Osteocyte (in vitro differentiated cells): ENCODE measurements at places on chromosomes 5 and 9.

DNA sequence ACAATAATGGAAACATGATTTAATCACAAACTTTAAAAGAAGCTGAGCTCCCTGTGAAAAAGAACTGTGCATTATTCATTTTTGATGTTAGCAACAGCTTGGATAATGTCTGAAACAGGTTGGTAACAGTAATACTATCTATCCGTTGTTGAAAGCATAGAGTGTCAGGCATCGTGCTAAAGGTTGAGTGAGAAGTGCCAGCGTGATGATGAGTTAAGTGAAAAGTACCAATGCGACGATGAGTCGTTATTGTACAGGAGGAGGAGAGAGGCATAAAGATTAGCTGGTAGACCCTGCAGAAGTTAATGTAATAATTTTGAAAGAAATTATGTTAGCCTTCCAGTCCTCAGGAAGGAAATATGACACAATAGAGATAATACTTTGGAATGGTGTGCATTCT, 593.6 kb downstream of the MAT2B start:
- no peak for DNase-seq

DNA sequence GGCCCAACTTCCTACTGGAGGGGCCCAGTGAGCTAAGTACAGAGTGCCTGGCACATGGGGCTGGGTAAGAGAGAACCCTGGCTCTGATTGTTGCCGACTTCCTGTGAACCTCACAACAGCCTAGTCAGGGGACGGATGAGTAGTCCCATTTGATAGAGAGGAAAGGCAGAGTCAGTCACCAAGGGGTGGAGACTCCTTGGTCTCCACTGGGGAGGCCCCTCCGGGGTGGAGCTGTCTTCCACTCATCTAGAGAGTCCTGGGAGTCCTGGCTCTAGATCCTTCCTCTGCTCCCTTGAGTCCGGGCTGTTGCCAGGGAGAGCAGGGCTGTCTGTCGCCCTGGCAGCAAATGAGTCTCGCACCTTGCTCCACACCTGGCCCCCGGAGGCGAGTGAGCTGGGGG, 8.0 kb downstream of the GRK6 start:
- DNase-seq, result no peak

DNA sequence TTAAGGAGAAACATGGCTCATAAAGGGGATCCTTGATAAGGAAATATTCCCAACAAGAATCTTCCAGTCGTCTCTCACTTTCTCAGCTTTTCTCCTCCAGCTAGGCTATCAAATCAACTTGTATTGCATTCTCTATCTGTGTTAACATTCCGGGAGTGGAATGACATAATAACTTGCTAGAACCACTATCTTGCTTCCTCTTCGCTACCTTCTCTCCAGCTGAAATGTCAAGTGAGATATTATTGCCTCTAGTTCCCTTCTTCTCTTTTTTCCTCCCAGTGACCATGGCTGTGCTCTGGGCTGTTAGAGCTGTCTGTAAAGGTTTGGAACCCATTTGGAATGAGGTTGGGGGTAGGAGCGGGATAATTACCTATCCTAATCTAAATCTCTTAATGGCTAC, 1329.5 kb upstream of the WWC1 start:
- no peak for DNase-seq

DNA sequence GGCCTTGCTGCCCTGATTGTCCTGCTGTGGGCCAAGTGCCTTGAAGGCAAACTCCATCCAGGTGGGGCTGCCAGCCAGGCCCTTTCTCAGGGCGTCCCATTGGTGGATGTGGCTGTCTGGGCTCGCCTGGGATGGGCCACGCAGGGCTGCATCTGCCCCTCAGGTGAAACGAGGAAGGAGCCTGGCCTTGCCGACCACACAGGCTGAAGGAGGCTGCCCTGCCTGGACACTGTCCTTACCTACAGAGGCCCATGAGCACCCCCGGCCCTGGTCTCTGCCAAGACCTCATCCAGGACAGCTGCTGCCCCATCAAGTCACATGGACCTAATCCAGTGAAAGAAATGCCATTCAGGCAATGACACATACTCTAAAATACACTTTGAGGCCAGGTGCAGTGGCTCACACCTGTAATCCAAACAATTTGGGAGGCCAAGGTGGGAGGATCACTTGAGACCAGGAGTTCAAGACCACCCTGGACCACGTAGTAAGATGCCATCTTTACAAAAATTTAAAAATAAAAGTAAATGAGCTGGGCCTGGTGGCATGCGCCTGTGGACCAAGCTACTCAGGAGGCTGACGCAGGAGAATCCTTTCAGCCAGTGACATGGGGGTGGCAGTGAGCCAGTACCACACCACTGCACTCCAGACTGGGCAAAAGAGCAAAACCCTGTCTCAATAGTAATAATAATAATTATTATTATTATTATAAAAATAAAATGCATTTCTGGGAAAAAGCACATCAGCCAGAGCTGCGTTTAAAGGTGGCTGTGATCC, 33.9 kb downstream of the PNPLA7 start:
- DNase-seq, result no peak

DNA sequence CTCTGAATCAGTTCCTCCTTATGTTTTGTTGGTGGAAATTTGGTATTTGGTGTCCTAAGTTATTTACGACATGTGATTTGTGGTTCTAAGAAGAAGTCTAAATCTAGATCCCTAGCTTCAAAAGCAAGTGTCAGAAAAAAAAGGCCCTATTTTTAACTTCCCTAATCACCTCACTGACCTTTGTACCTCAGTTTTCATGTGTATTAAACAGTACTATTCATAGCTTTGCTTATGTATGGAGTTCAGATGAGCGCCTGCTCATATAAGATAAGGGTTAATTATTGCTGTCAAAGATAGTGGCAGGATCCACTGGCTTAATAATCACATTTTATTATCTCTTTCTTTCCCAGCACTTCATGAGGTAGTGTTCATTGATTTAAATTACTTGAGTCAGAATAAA, 318.2 kb downstream of the PARP8 start:
- DNase-seq, result no peak

GRCh38 chr5:7902666-7903625, 34.0 kb downstream of the MTRR start:
- no peak for DNase-seq

- DNase-seq, result no peak
These were observed 1.4 kb downstream of the TJP2 start for GRCh38 chr9:69175486-69175885.

GRCh38 chr5:168125445-168126199, 165.8 kb upstream of the WWC1 start:
- DNase-seq, result no peak

GRCh38 chr9:109466623-109467590, 31.2 kb downstream of the PTPN3 start:
- no peak for DNase-seq

DNA sequence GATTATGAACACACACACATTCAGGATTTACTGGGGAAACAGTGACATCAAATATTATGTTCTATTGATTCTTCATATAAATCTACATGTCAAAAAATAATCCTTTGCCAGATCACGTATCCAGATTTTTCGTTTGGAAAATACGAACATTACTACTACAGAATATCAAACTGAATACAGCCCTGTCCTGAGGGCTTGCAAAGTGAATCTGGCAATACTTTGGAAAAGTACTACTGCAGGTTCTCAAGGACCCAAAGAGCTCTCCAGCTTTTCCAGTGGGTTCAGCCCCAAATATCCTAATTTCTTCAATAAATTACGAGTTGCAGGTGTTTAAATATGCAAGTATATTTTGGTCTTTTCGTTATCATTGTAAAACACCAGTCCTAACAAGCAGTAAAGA, 411 bp upstream of the NDUFS4 start:
- DNase-seq, result no peak
